ENCODE measurements at places on chromosomes 2 and 18. TPM values are rescaled to one million over a fixed set of nuclear protein-coding genes. Genes with fewer than 3 reads are reported as not detected.

FN1 gene
- 42.5 TPM for total RNA-seq

G6PC2 gene
- total RNA-seq = not detected

SLC38A11 gene
- not detected for total RNA-seq

COLEC11 gene
- total RNA-seq = 2.4 TPM

CMPK2 gene
- not detected for total RNA-seq

CHRNG gene
- total RNA-seq = not detected

INPP5D gene
- 0.74 TPM for total RNA-seq

PLEK gene
- not detected for total RNA-seq

TIA1 gene
- total RNA-seq = 104 TPM

XRCC5 gene
- 275 TPM for total RNA-seq

CCDC141 gene
- total RNA-seq = not detected

TMEM178A gene
- 2.9 TPM for total RNA-seq

POTEI gene
- total RNA-seq = not detected

GAD1 gene
- total RNA-seq = 4.3 TPM

APLF gene
- 4.5 TPM for total RNA-seq

ASB18 gene
- not detected for total RNA-seq

PPP1R1C gene
- 27.5 TPM for total RNA-seq

TCF23 gene
- not detected for total RNA-seq

GALNT1 gene
- 68.2 TPM for total RNA-seq

GRB14 gene
- 3.4 TPM for total RNA-seq

PRKAG3 gene
- total RNA-seq = not detected

LRP2 gene
- not detected for total RNA-seq

CD302 gene
- 1.5 TPM for total RNA-seq

BMP10 gene
- total RNA-seq = not detected

ARHGAP25 gene
- total RNA-seq = not detected

Measured in PC-9 (cell line).